ENCODE measurements at places on chromosomes 1 and 21.

DNA sequence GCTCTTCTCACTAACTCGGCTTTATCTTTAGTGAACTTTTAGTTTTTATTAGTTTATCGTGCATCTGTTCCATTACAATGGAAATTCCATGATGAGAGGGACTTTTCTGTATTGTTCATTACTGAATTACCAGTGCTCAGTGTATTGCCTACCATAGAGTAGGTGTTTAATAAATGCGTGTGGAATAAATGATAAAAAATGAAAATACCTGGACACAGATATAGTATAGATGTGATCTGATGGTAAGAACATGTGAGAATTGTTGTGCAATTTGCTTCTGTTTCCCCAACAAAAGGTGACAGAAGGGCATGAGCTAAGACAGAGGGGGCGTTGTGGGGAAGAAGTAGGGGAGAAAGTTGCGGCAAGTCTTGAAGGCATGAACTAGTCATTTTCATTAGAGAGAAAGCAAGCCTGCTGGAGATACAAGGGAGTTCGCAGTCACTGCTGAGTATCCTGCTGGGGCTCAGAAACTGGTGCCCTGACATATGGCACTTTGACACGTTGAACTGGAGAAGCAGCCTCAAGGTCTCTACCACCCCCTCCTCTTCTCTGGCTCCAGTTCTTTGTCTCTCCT, 5.6 kb upstream of the COG2 start:
- DNase-seq = no peak

GRCh38 chr1:222898191-222898527, 83.3 kb downstream of the DISP1 start:
- no peak for DNase-seq

DNA sequence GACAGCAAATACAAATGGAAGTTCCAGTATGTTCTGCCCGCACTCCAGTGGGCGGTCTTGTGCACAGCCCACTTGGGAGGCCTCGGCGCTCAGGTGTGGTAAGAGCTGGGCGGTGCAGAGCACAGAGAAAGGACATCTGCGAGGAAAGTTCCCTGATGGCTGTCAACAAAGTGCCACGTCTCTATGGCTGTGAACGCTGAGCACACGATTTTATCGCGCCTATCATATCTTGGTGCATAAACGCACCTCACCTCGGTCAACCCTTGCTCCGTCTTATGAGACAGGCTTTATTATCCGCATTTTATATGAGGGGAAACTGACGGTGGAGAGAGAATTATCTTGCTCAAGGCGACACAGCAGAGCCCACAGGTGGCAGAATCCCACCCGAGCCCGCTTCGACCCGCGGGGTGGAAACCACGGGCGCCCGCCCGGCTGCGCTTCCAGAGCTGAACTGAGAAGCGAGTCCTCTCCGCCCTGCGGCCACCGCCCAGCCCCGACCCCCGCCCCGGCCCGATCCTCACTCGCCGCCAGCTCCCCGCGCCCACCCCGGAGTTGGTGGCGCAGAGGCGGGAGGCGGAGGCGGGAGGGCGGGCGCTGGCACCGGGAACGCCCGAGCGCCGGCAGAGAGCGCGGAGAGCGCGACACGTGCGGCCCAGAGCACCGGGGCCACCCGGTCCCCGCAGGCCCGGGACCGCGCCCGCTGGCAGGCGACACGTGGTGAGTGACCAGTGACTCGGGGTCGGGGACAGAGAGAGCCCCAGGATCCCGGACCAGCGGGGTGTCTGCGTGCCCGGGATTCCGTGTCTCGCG, at the start of gene IL12RB2:
Gene IL12RB2 (plus strand): TSS at position 623 of the 810 bp plus-strand sequence. CDS start 12,496 bp downstream, outside the sequence.
- DNase-seq = no peak

- DNase-seq = no peak
Measured at GRCh38 chr1:3070309-3070643, 1.3 kb downstream of the PRDM16 start.

- no peak for DNase-seq
Measured at GRCh38 chr1:27961646-27962221, 2.0 kb downstream of the XKR8 start.

- DNase-seq = no peak
Measured at GRCh38 chr1:10829965-10830515, 33.6 kb upstream of the CASZ1 start.

DNA sequence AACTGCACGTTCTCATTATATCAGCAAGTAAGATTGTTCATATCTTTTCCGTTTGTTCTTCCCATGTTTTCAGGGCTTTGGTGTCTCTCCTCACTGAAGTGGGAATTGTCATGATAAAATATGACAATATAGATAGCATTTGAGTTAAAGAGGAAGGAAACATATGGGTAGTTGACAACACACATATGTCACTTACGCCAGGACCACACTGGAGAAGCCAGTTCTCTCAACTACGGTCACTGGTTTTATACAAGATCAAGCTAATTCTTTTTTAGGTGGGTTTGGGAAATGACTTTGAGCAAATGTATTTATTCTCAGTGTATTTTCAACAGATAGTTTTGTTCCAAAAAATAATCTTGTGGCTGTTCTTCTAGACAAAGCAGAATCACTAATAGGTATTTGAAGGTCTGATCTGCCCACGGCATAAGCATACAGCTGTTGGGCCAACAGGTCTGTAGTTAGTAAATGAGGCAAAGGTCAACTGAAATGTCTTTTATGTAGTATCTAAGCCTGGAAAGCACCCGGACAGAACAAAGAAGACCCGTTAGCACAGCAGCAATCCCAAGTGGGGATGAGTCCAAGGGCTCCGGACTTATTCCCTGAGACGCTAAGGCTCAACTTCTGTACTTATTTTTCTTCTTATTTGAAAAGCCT, 433.6 kb upstream of the ZP4 start:
- DNase-seq = no peak

DNA sequence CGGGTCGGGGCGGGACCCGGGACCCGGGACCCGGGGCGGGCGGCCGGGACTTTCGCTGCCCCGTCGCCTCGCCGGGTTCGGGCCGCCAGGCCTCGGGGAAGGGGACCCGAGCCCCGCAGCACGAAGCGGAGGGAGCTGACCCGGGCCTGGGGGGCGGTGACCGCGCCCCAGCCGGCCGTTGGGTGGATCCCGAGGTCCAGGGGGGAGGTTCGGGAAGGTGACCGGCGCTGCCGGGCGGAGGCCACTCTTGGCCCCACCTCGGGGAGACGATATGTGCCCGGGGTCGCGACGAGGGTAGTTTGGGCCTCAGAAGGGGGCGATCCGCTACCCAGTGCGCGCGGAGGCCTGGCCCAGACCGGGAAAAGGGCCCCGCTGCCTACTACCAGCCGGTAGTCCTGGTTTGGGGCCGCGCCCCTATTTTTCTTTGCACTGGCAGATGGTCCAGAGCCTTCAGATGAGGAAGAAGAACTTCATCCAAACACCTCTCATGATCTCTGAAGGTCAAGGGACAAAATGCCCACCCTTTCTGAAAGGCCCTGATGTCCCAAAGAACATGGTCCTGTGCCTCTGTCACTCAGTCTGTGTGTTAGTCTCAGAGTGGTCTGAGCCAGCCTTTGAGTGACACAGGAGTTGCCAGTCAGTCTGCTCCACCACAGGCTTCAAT, 766 bp downstream of the AGO4 start:
- no peak for DNase-seq

- DNase-seq = no peak
Measured at GRCh38 chr21:37263827-37264600, 3.1 kb downstream of the VPS26C start.

Data from OCI-M1 (cell line).